ENCODE measurements at places on chromosomes 4 and X. TPM values are rescaled to one million over a fixed set of nuclear protein-coding genes. Genes with fewer than 3 reads are reported as not detected.

DNA sequence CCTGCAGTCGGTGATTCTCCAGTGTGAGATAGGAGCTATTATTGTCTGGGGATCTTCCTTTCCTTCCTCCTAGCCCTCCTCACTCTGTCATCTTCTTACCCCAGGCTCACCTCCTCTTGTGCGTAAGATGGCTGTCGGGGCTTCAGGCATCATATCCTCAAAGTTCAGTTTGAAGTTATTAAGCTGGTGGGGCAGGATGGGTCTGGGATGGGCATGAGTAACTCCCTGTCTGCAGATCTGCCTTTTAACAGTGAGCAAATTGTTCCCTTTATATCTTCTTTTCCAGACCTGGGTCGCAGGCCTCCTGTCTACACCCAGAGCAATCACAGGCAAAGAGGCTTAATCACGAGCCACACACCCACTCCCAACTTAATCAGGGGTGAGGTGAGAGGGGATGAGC is 900 bp upstream of the MTMR1 start:
- no peaks in the 10 kb centered on the region for H3K27me3 ChIP-seq
- H3K4me1 ChIP-seq: no peaks in the 10 kb centered on the region
- peak overlapping the region; percentile 36 for H3K27ac ChIP-seq
- no peaks in the 10 kb centered on the region for H3K36me3 ChIP-seq
- no peak for DNase-seq

GRCh38 chr4:182776376-182777105 is 140.6 kb downstream of the DCTD start:
- H3K27me3 ChIP-seq: no peaks in the 10 kb centered on the region
- H3K36me3 ChIP-seq: no peaks in the 10 kb centered on the region
- no peak overlapping the region for H3K4me3 ChIP-seq
- no peak for DNase-seq

Gene KLB
- total RNA-seq: 0.40 TPM

Gene SCRG1
- total RNA-seq: 0.80 TPM

Gene STPG2
- total RNA-seq: not detected

Data from colonic mucosa (tissue), 4 donors.